ENCODE measurements at places on chromosomes 5 and 9.

DNA sequence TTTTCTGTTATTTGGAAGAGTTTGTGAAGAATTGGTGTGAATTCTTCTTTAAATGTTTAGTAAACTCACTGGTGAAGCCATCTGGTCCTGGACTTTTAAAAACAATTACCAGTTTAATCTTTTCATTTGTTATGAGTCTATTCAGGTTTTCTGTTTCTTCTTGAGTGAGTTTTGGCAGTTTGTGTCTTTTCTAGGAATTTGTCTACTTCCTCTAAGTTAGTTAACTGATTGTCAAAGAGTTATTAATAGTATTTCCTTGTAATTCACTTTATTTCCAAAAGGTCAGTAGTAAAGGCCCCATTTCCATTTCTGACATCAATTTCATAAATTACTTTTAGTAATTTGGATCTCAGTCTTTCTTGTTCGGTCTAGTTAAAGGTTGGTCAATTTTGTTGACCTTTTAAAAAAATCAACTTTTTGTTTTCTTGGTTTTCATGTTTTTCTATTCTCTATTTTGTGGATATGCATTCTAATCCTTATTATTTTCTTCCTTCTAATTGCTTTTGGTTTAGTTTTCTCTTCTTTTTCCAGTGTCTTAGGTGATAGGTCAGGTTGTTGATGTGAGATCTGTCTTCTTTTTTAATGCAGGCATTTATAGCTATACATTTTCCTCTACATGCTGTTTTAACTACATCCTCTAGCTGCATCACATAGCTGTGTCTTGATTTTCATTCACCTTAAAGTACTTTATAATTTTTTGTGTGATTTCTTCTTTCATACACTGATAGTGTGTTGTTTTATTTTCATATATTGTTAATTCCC lies 7.3 kb upstream of the SMIM3 start:
- DNase-seq = no peak

GRCh38 chr5:98282521-98282920 lies 490.9 kb upstream of the RGMB start:
- DNase-seq = no peak

DNA sequence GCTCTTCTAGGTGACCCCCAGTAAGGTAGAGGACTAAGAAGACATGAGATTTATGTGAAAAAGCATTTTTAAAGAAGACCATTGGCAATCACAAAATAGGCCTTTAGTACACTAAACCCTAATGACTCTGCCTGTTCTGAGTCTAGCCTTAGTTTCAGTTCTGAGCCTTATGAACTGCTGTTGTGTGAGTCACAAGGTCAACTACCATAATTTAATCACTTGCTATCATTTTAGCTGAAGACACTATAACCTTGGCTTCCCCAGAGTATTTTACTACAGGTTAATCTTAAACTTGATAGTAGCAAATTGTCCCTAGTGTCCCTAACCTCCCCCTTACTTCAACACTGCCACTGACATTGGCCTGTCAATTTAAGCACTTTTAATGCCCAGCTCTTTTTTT lies 34.4 kb downstream of the APC start:
- DNase-seq = no peak

GRCh38 chr5:181153814-181154213 lies 6.4 kb downstream of the OR2V2 start:
- no peak for DNase-seq

- no peak for DNase-seq
These were observed 1.9 kb downstream of the LMNB1 start for GRCh38 chr5:126778675-126779403.

DNA sequence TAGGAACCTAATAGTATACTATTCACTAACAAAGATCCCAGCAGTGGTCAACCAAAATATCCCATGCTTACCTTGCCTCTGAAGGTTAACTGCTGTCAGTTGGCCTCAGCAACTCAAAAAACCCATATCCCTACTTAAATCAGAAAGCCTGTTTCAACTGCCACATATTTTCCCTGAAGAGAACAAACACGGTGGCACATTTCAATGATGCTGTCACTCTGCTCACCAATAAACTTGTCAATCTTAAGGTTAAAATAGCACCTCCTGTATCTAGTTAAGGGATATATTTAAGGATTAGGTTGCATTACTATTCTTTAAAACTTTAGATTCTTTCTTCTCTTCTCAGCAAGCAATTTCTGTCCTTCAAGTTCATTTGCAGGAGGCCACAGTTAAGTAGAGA lies 986.9 kb downstream of the CDH18 start:
- DNase-seq = no peak

GRCh38 chr5:146622391-146622790 lies 106.4 kb upstream of the GPR151 start:
- DNase-seq = no peak

DNA sequence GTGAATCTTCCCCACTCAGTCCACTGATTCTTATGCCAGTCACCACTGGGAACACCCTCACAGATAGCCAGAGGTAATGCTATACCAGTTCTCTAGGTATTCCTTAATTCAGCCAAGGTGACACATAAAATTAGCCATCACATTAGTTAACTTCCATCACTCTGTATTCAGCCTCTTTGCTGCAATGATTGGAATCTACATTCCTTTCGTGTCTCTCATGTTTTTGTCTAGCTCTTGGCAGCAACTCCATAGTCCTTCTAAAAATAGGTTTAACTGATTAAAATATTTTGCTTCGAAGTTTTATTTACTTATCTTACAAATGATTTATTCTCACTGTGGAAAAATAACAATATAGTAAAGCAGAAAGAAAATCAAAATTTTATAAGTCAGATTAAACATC lies 19.6 kb upstream of the RNF20 start:
- DNase-seq = no peak

GRCh38 chr5:65133477-65134110 lies 348.1 kb downstream of the ADAMTS6 start:
- no peak for DNase-seq

DNA sequence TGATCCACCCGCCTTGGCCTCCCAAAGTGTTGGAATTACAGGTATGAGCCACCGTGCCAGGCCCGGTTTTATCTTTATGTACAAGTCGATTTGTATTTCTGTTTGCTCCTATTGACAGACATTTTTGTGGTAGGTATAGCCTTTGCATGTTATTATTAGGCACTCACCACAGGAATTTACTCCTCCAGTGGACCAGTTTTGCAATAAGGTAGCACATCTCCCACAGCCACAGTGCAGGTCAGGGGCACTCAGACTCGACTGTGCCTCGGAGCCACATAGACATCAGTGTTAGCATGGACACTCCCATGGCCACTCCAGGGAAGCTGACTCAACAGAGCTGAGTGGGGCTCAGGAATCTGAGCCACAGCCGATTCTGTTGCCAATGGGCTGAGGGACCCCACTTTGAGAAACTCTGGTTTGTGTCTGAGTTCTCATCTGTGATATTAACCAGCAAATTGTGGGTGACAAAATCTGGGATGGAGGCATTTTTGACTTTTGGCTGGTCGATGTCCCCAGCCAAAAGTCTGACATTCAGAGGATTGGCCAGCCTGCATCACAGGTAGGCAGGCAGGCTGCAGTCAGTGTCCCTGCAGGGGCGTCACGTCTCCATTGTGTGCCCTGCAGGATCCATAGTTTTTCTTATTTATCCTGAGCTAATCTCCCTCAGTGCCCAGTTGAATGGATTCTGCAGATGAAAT lies 15.0 kb upstream of the SHB start:
- DNase-seq = no peak

- no peak for DNase-seq
These were observed 31.0 kb downstream of the TNFAIP8 start for GRCh38 chr5:119386596-119387344.

GRCh38 chr5:154248691-154249090 lies 58.2 kb downstream of the GALNT10 start:
- no peak for DNase-seq

DNA sequence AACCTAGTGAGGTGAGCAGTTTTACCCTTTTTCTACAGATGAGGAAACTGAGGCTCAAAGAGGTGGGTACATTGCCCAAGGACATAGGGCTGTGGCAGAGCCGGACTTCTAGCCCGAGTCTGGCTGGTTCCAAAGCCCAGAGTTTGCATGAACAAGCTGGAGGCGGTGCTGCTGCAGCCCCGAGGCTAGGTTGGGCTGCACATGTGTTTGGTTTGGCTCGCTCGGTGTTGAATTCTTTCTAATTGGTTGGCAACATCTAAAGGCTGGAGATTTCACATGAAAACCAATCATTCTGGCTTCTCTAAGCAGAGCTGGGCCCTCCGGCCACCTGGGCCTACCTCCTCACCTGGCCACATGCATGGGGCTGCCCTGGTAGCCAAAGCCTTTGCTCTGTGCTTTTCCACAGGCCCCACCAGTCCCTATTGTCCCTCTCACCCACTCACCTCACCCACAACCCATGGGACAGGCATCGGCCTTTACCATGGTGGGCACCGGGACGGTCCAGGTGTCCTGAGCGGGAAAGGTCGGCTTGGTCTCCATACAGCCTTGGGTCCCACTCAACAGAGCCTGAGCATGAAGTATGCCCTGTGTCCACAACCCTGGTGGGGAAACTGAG lies 262.3 kb downstream of the NSG2 start:
- DNase-seq = no peak

GRCh38 chr9:110303133-110303532 lies 34.5 kb downstream of the TXNDC8 start:
- DNase-seq = no peak

GRCh38 chr5:144205141-144205551 lies 34.5 kb downstream of the KCTD16 start:
- DNase-seq = no peak

DNA sequence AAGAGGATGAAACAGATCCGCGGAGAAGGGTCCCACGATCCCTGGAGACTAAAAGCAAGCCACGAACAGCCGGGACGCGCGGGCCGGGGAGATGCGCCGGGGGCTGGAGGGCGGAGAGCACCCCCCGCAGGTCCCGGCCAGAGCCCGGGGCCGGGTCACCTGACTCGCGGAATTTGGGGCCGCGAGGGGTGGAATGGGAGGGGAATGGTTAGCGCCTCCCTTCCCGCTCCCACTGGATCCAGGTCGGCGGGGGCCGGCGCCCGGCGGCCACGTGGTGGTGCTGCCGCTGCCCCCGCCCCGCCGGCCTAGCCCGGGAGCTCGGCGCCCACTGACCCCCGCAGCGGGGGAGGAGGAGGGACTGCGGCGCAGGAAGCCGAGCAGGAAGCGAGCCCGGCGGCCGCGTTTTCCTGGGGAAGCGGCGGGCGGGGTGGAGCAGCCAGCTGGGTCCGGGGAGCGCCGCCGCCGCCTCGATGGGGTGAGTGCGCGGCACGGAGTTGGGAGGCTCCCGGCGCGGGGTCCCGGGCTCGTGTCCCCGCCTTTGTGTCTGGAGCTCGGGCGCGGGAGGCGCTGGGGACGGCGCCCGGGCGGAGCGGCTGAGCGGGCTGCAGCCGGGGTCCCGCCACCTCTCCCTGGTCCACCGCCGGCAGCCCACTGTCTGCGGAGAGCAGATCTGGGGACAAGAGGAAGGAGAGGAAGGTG lies at the start of gene RAI14:
Gene RAI14 (plus strand): TSS at position 328 of the 699 bp plus-strand sequence. CDS start 30,592 bp downstream, outside the sequence.
- no peak for DNase-seq

GRCh38 chr9:107174441-107174840 lies 108.6 kb upstream of the RAD23B start:
- DNase-seq = no peak

DNA sequence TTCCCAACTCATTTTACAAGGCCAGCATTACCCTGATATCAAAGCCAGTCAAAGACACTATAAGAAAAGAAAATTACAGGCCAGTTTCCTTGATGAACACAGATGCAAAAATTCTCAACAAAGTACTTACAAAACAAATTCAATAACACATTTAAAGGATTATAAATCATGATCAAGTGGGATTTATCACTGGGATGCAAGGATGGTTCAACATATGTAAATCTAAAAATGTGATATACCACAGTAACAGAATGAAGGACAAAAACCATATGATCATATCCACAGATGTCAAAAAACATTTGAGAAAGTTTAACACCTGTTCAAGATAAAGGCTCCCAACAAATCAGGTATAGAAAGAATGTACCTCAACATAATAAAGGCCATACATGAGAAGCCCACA lies 130.6 kb downstream of the NDUFS4 start:
- DNase-seq = no peak

- DNase-seq = no peak
These were observed 288.9 kb downstream of the RAB3C start for GRCh38 chr5:58871648-58872242.

GRCh38 chr5:180830253-180831138 lies 27.9 kb upstream of the MGAT1 start:
- peak; percentile 57 for DNase-seq

- no peak for DNase-seq
These were observed 204.4 kb upstream of the DMRT1 start for GRCh38 chr9:636931-637591.
